ENCODE measurements at places on chromosomes 12 and 14. TPM values are rescaled to one million over a fixed set of nuclear protein-coding genes. Genes with fewer than 3 reads are reported as not detected.

CMA1 gene
- total RNA-seq: not detected

GLT1D1 gene
- 0.85 TPM for total RNA-seq

CLEC2B gene
- total RNA-seq: 14.9 TPM

SOCS2 gene
- 51.4 TPM for total RNA-seq

DHRS4L2 gene
- 5.5 TPM for total RNA-seq

MDGA2 gene
- total RNA-seq: not detected

REP15 gene
- 5.6 TPM for total RNA-seq

TMEM52B gene
- total RNA-seq: 2.8 TPM

- no peaks in the 10 kb centered on the region for H3K4me1 ChIP-seq
- DNase-seq: no peak
- no peaks in the 10 kb centered on the region for H3K27me3 ChIP-seq
- no peak overlapping the region for H3K4me3 ChIP-seq
Observed at GRCh38 chr12:50555471-50555885, 50.7 kb downstream of the DIP2B start.

GRCh38 chr12:81797100-81797499, 38.0 kb upstream of the PPFIA2 start:
- no peak overlapping the region for H3K4me3 ChIP-seq
- no peak for DNase-seq
- H3K27me3 ChIP-seq: no peaks in the 10 kb centered on the region

- no peaks in the 10 kb centered on the region for H3K36me3 ChIP-seq
- H3K4me1 ChIP-seq: no peaks in the 10 kb centered on the region
- DNase-seq: no peak
- H3K27me3 ChIP-seq: no peaks in the 10 kb centered on the region
- no peak overlapping the region for H3K27ac ChIP-seq
Observed at GRCh38 chr14:75487155-75487671, 35.1 kb upstream of the BATF start.

DNA sequence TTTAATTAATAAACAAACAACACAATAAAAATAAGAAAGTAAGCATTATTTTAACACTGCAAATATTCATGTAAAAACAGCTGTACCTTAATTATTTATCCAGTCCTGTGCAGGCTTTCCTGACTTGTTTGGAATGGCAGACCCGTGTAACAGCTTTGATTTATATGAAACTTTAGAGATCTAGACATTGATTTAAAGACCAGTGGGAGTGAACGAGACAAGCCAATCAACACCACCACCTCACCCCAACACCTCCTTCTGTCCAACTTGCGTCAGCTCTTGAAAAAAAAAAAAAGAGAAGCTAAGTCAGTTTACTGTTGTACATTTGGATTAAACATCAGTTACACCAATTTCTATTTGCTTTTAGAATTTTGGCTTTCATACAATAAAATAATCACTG, 22.3 kb downstream of the SLC38A4 start:
- no peaks in the 10 kb centered on the region for H3K36me3 ChIP-seq
- no peaks in the 10 kb centered on the region for H3K4me1 ChIP-seq
- no peak overlapping the region for H3K27ac ChIP-seq
- DNase-seq: no peak
- no peaks in the 10 kb centered on the region for H3K27me3 ChIP-seq

GRCh38 chr14:34461334-34462131, 507 bp downstream of the SPTSSA start:
- H3K4me1 ChIP-seq: peaks cover 3% of the 10 kb centered on the region
- H3K36me3 ChIP-seq: no peaks in the 10 kb centered on the region
- DNase-seq: peak; percentile 6

DNA sequence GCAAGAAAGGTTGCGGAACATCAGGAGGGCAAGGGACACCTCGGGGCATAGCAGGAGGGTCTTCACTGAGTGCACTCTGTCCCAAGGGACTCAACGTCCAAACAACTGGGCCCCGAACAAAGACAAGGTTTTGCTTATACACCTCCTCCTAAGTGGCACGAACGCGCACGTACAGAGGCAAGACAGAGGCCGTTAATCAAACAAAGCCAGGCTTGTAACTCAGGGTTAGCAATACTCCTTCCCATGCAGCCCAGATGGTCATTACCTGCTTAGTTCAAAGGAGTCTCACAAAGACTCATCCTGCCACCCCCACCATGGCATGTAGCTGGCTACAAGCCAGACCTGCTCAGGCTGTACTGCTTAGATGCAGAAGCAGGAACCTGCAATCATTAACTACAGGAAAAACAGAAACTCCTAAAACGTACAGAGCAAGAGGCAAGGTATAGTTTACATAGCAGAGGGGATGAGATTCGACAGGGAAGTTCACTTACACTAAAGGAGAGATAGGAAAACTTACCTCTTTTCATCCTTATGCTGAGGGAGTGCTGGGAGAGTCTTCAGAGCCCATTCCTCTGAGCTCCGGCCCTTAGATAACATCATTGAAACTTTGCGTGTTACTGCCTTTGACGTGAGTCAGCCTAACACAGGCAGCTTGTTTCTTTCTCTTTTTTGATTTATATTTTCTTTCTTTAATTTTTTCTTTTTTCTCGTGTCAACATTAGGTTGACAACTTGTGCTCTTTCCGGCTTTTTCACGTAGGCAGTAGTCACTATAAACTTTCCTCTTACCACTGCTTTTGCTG, 1319.1 kb downstream of the TMEM121 start:
- no peaks in the 10 kb centered on the region for H3K4me1 ChIP-seq
- H3K27me3 ChIP-seq: no peaks in the 10 kb centered on the region
- no peak overlapping the region for H3K27ac ChIP-seq

DNA sequence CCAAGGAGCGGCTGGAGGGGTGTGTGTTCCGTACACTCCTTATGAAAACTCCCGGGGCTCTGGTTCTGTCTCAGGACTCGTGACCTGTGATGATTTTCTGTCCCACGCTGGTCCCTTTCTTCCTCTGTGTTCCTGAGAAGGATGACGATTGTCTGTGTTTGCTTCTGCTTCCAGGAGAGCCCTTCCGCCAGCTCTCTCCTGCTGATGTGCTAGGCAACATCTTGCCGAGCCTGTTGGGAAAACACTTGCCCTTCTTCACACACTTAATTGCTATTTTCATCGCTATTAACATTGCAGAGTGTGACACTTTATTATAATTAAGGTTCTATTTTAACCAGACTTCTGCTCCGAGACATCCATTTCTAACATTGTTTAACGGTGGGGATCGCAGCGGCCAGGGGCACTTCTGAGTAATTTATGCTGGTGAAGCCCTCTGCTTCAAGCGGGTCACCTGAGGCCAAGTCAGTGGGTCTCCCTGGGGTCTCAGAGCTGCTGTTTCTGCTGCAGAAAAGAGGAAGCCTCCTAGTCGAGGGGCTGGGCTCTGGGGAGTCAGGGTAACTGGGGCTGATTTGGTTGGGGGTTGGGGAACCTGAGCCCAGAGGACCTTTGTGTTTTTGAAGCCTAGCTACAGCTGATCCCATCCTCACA, 88.6 kb downstream of the PRMT8 start:
- H3K27me3 ChIP-seq: no peaks in the 10 kb centered on the region
- no peak overlapping the region for H3K27ac ChIP-seq
- no peak for DNase-seq
- H3K4me1 ChIP-seq: no peaks in the 10 kb centered on the region
- no peak overlapping the region for H3K4me3 ChIP-seq
- no peaks in the 10 kb centered on the region for H3K36me3 ChIP-seq

DNA sequence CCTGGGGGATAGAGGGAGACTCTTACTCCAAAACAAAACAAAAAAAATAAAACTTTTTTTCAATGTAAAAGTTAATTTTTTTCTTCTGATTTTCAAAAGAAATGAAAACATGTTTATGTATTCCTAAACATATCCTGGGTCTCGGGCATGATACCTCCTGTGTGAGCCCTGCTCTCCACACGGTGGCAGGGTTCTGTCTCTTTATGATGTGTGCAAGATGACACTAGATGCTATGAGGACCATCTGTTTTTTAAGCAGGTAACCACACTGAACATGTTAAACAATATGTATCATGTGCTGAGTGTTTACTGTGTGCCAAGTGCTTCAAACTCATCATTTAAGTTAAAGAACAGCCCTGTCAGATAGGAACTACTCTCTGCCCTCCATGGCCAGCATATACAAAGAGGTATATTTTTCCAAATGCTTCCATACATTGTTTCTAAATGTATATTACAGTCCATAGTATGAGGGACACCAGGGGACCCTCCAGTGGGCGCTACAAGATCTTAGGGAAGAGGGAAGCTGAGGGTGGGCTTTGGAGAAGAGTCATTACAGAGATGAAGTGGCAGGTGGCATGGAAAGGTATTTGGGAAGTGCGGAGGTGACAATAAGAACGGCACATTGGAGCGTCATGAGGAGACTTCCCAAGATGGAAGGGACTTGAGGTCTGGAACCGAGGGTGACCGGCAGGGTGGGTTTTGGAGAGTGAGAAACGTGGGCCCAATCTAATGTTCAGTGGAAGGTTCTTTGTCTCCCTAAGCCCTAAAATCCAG, 28.5 kb downstream of the FOS start:
- H3K27ac ChIP-seq: no peak overlapping the region
- no peak for DNase-seq
- no peaks in the 10 kb centered on the region for H3K36me3 ChIP-seq
- H3K4me1 ChIP-seq: no peaks in the 10 kb centered on the region
- no peak overlapping the region for H3K4me3 ChIP-seq
- no peaks in the 10 kb centered on the region for H3K27me3 ChIP-seq

GRCh38 chr12:19140381-19141236, 11.1 kb downstream of the PLEKHA5 start:
- no peaks in the 10 kb centered on the region for H3K4me1 ChIP-seq
- H3K27ac ChIP-seq: no peak overlapping the region
- no peak for DNase-seq
- H3K4me3 ChIP-seq: no peak overlapping the region
- no peaks in the 10 kb centered on the region for H3K27me3 ChIP-seq

DNA sequence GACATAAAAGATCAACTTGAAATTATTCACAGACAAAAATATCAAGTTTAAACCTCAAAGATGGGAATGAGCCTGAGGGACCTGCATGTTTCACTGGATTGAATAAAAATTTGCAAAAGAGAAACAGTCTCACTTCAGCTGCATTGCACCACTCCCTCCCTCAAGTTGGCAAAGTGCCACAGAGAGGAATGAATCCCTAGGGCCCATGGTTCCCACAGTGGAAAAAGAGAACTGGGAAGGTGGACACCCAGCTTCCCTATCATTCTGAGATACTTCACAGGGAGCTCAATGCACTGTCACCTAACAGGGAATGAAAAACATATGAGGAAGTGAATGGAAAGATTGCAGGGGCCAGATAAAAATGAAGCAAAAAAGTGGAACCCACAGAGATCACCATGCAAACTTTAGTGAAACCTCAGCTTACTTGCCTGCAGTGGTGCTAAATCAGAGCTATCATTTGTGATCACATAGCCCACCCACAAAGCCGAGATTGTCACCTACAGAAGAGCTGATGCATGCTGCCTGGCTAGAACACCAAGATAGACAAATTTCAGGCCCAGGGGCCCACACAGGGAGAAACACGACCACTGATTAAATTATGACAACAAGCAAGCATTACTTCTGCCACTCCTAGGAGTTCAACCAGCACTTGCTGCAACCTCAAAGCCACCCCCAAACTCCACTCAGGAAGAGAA, 911.3 kb downstream of the LRFN5 start:
- no peak overlapping the region for H3K27ac ChIP-seq
- H3K36me3 ChIP-seq: no peaks in the 10 kb centered on the region
- H3K27me3 ChIP-seq: no peaks in the 10 kb centered on the region

GRCh38 chr14:24416932-24417619, 12.4 kb downstream of the CBLN3 start:
- no peak overlapping the region for H3K4me3 ChIP-seq
- no peaks in the 10 kb centered on the region for H3K27me3 ChIP-seq
- H3K4me1 ChIP-seq: no peaks in the 10 kb centered on the region
- peaks cover 7% of the 10 kb centered on the region for H3K36me3 ChIP-seq
- H3K27ac ChIP-seq: no peak overlapping the region

DNA sequence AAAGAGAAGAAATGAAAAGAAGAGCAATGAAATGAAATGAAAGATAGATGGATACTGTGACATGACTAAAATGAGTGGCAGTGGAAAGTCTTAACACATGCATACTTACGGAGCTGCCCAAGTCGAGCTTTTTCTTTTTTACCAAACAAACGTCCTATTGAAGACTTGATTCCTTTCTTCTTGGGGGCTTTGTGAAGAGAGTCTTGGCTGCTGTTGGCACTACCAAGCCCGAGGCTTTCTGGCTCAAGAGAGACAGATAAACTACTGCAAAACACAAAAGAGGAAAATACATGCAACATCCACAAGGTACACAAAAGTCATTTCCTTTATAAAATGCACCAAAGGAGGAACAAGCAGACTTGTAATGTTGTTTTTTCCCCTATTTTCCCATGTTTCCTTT, 261.2 kb downstream of the ACSS3 start:
- no peak for DNase-seq
- H3K4me1 ChIP-seq: no peaks in the 10 kb centered on the region
- H3K27ac ChIP-seq: no peak overlapping the region
- no peaks in the 10 kb centered on the region for H3K36me3 ChIP-seq

- H3K4me1 ChIP-seq: no peaks in the 10 kb centered on the region
- no peaks in the 10 kb centered on the region for H3K36me3 ChIP-seq
- no peak for DNase-seq
- H3K27me3 ChIP-seq: no peaks in the 10 kb centered on the region
- no peak overlapping the region for H3K27ac ChIP-seq
Observed at GRCh38 chr14:94795372-94795771, 25.5 kb upstream of the GSC start.

- H3K27ac ChIP-seq: no peak overlapping the region
- H3K36me3 ChIP-seq: no peaks in the 10 kb centered on the region
- H3K27me3 ChIP-seq: no peaks in the 10 kb centered on the region
- no peaks in the 10 kb centered on the region for H3K4me1 ChIP-seq
Observed at GRCh38 chr12:54680374-54680773, 32.2 kb upstream of the DCD start.

DNA sequence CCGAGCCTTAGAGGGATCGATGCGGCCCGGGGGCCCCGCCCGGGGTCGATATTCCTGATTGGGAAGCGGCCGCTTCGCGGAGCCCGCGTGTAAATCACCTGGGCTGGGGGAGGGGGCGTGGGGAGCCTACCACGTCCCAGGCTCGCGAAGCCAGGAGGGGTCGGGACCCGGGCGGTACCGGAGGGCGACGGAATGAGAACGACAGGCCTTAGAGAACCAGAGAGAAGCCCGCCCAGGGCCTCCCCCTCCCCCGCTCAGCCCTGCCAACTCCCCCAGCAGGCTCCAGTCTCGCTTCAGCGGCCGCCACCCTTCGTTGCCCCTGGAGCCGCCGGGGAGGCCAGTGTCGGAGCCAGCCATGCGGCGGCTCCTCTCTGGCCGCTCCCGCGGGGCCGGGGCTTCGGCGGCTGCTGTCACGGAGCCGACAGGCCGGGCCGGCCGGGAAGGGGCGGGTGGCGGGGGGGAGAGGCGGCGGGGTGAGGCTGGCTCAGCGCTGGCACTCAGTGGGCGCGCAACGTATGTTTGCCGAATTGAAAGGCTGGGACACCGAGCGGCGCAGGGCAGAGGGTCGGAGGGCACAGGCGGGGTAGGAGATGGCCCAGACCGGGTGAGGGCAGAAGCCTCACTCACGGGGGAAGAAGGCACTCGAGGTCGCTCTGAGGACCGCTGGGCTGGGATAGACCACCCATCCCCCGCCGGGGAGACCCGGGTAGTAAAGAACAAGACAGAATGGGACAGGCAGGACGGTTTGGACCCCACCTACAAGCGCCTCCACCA, 1.4 kb upstream of the DNAJC22 start:
- no peak overlapping the region for H3K27ac ChIP-seq
- H3K27me3 ChIP-seq: peaks cover 24% of the 10 kb centered on the region
- peaks cover 52% of the 10 kb centered on the region for H3K4me1 ChIP-seq
- DNase-seq: no peak

- H3K4me3 ChIP-seq: no peak overlapping the region
- H3K36me3 ChIP-seq: peaks cover 6% of the 10 kb centered on the region
- no peak overlapping the region for H3K27ac ChIP-seq
- H3K4me1 ChIP-seq: no peaks in the 10 kb centered on the region
- H3K27me3 ChIP-seq: no peaks in the 10 kb centered on the region
- DNase-seq: no peak
Observed at GRCh38 chr14:90788031-90788430, 28.2 kb downstream of the TTC7B start.
